KG1 (cell line): ENCODE measurements at places on chromosomes 11 and 22.

- no peak for DNase-seq
Observed at GRCh38 chr11:117501237-117501898, 173.7 kb downstream of the CEP164 start.

- no peak for DNase-seq
Observed at GRCh38 chr11:103619480-103619879, 417.0 kb upstream of the DDI1 start.

GRCh38 chr22:43440556-43440955, 28.7 kb downstream of the MPPED1 start:
- DNase-seq = no peak

- no peak for DNase-seq
Observed at GRCh38 chr11:84234011-84234410, 947.8 kb upstream of the CCDC90B start.

DNA sequence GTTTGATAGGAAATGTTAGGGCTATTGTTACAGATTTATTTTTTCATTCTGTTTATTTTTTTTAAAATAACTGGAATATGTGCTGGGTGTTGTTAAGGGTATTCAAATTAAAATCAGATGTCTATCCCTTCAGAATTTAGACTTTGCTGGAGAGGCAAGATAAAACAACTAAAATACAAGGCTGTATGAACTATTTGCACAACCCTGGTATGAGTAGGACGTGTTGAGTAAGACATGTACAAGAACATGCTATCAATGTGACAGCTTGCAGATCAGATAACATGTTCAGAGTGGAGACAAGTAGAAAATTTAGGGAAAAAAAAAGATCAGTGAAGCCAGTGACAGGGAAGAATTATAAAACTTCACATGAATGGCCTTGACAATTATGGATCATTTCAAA, 853.5 kb downstream of the METTL15 start:
- no peak for DNase-seq

- no peak for DNase-seq
Observed at GRCh38 chr22:27358096-27358870, 443.3 kb downstream of the MN1 start.

GRCh38 chr11:45107029-45107428, 39.4 kb upstream of the PRDM11 start:
- DNase-seq = no peak

- DNase-seq = no peak
Observed at GRCh38 chr11:38323961-38324761, 1726.1 kb upstream of the RAG2 start.

DNA sequence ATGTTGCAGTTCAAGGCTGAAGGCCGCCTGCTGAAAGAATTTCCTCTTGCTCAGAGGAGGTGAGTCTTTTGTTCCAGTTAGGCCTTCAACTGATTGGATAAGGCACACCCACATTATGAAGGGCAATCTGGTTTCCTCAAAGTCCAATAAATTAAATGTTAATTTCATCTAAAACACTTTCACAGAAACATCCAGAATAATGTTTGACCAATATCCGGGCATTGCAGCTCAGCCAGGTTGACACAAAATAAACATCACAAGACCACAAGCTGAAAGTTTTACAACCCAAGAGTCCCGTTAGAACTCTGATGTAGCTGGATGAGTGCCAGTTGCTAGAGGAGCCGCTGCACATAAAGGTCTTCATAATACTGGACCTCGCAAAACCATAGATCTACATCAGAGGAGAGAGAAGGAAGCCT, 64.9 kb upstream of the EED start:
- no peak for DNase-seq

- no peak for DNase-seq
Observed at GRCh38 chr22:28025333-28025732, 106.3 kb upstream of the PITPNB start.

- no peak for DNase-seq
Observed at GRCh38 chr22:49345896-49346295, 481.8 kb downstream of the BRD1 start.

- DNase-seq = no peak
Observed at GRCh38 chr22:41821471-41822316, 11.2 kb upstream of the SREBF2 start.

- DNase-seq = no peak
Observed at GRCh38 chr11:122715548-122716440, 60.3 kb downstream of the UBASH3B start.

DNA sequence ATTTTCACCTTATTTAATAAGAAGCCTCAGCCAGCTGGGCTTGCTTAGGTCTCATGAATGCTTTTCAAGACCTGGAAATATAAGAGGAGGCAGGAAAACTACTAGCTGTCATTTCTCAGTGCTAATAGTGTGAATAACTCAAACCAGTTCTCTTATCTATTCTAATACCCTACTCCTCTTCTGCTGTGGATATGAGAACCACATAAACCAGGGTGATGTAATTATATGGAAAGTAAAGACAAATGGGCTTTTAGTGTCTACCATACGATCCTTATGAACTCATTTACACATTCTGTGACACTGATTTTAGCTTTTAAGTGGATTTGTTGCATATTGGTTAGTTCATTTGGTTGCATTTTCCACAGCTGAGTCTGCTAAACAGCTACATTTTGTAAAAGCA, 8.6 kb downstream of the PDGFD start:
- DNase-seq = no peak

DNA sequence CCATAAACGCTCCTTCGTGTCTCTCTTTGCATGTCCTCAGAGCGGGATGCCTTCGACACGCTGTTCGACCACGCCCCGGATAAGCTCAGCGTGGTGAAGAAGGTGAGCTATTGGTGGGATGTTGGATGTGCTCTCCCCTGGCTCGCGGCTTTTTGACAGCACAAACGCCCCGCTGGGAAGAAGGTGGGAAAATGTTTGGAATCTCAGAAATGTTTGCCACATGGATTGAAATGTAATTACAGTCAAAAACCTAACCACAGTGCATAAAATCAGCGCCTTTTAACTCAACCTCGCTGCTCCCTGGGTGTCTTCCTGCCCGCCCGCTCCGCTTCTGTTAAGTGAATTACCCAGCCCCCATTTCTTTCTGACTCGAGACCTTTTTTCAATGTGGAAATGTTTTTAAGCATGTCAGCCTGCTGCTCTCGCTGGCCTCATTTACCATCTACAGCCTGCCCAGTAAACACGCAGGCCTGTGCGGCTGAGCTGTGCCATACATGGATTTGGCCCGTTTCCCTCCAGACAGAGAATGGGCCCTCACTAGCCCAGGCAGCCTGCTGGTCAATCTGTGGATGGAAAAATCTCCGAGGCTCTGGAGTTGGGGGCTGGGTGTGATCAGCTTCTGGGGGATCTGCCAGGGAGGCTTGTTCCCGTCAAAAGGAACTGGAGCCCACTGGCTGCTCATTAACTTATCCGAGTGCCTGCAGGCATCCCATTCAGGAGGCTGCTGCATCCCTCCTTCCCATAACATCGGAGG, 32.7 kb upstream of the PARVG start:
- no peak for DNase-seq

DNA sequence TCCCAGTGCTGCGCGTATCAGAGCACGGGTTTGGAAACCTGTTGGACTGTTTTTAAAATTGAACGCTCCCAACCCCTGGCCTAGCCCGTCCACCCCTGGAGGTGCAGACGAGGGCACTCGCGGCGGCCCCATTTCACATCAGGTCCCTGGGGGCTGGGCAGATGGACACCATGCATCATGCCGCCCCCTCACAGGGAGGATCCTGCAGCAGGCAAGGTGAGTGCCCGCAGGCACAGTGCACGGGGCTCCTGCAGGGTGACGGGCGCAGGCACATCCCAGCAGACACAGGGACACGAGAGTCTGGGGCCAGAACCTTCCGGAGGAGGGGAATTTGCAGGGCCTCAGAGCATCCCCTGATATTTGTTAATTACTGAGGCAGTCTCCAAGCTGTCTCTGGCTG, 7.3 kb downstream of the ANO9 start:
- DNase-seq = no peak

- DNase-seq = no peak
Observed at GRCh38 chr11:118544647-118545010, 13.6 kb downstream of the TMEM25 start.

- DNase-seq = no peak
Observed at GRCh38 chr11:86916330-86916729, 38.9 kb downstream of the FZD4 start.

DNA sequence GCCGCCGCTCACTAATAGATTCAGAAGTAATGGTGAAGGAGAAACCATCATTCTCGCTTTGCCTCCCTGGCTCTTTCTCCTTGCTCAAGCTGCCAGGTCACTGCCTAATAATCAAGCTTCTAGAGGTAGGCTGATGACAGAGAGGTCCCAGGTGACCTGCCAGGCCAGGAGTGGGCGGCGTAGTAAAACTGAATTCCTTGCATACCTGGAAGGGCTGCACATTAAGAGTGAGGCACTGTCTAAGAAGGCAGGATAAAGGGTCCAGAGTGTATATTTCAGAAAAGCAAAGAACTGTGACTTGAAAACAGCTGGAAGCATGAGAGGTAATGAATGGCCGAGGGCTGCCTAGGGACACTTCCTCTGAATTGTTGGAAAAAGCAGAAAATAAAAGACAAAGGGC, 4.1 kb downstream of the SYT13 start:
- no peak for DNase-seq

DNA sequence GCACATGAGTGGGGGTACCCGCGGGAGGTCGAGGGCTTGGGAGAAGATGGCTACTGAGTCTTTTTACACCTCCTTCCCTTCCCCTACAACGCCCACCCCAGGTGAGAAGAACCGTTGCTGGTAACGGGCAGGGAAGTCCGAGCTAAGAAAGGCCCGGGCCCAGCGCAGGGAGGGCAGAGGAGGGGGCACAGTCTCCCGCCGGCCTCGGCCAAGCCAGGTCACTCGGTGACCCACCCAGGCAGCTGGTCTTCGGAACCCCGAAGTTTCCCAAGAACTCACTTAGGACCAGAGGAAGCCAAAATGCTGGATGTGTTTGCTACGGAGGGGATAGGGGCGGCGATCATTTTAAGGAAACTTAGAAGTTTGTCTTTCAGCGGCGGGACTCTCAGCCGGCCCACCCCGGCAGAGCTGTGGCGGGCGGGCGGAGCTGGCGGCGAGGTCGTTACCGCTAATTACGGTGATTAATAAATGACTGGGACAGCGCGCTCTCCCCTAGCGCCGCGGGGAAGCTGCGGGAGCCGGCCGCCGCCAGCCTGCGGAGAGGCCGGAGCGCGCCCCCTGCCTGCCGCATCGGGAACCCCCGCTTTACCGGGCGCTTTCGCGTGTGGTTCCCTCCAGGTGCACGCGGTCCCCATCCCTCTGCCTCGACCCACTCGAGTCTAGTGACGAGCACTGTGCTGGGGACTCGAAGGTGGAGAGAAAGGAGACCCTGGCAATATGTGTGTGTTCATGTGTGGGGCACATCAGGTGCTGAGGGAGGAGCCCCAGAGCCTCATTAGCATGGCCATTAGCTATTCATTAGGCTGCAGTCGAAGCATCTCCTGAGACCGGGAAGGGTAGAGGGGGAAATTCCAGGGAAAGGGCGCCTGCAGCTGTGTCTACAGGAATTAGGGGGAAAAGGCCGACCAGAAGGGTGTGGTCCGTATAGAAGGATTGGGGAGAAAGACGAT, 945 bp downstream of the ROBO3 start:
- DNase-seq = no peak

- DNase-seq = no peak
Observed at GRCh38 chr22:49972163-49973017, 11.8 kb downstream of the PIM3 start.

GRCh38 chr22:43109921-43110443, 568 bp upstream of the BIK start:
- no peak for DNase-seq

GRCh38 chr11:64674774-64675173, 48.2 kb downstream of the NRXN2 start:
- DNase-seq = no peak

DNA sequence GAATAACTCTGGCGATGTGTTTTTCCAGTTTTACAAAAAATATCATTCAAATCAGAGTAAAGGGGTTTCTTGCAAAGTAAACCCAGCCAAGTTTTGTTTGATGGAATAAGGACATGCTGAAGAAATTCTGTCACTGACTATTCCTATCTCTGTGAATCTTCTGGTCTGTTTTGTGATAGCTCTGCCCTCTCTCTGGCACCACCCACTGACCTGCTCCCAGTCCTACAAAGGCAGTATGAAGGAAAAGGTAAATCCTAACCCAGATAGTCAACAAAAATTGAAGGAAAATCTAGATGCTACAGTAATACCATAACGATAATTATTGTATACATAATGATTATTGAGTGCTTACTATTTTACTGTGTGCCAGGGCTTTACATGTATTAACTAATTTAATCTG, 76.3 kb upstream of the TP53AIP1 start:
- DNase-seq = no peak

GRCh38 chr11:133576351-133576750, 44.0 kb upstream of the OPCML start:
- no peak for DNase-seq
